ENCODE measurements at places on chromosomes 12 and 14. TPM values are rescaled to one million over a fixed set of nuclear protein-coding genes. Genes with fewer than 3 reads are reported as not detected.

LMO3 gene
- total RNA-seq = not detected

CCDC196 gene
- not detected for total RNA-seq

AHNAK2 gene
- total RNA-seq = 238 TPM

LRTM2 gene
- total RNA-seq = 0.07 TPM

LRRC10 gene
- total RNA-seq = not detected

SMIM41 gene
- not detected for total RNA-seq

DYRK4 gene
- 40.3 TPM for total RNA-seq

NAP1L1 gene
- total RNA-seq = 612 TPM

IFNG-AS1 gene
- not detected for total RNA-seq

C12orf60 gene
- total RNA-seq = 1.8 TPM

TMEM30B gene
- 0.27 TPM for total RNA-seq

TOMM20L gene
- not detected for total RNA-seq

Measured in A549 treated with CORT108297 at 1 μM for 4 hours (cell line).